ENCODE measurements at places on chromosomes 3 and 15.

DNA sequence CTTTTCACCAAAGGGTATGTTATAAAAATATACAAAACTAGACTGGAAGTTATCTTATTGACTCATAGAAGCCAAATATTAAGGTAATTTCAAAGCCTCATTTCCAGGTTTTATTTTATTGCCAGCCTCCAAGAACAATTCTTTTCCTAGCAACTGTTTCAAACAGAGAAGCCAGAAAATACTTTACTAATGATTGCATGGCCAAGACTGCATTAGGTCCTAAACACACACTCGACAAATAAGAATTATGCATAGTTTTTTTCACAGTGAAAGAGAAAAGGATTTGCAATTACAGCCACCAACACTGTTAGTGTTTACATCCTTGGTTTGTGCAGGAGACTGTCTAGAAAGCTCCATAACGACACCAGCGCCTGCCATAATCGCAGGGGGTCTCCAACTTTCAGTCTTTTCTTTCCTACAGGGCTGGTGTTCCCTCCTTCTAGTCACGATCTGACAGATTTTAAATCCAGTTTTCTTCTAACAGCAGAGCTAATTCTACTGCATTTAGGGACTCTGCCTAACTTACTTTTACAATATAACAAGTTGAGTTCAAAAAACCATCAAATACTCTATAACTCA, 58.1 kb downstream of the CLASP2 start:
- DNase-seq = no peak

GRCh38 chr15:71195242-71195641, 80.0 kb downstream of the THSD4 start:
- DNase-seq = no peak

DNA sequence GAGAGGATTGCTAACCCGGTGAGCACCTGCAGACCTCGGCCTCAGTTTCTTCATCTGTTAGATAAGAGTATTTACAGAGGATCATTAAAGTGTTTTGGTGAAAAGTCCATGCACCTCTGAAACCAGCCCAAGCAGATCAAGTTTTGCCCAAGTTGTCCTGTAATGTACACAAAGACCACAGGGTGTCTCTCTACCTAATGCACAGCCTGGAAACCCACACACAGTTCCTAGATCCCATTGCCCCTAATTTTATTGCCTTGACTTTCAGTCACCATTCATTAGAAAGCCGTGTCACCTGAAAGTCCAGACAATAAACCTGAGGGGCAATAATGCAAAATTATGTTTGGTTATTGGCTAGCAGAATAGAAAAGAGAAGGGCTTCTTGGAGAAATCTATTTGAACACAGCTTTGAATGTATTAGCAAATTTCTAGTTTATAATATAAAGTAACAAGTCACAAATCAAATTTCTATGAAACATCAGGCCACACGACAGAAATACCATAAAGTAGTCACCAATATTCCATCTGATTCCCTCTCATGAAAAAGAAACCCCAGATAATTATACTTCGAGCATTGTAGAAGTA, 161.3 kb upstream of the SLC2A2 start:
- no peak for DNase-seq

DNA sequence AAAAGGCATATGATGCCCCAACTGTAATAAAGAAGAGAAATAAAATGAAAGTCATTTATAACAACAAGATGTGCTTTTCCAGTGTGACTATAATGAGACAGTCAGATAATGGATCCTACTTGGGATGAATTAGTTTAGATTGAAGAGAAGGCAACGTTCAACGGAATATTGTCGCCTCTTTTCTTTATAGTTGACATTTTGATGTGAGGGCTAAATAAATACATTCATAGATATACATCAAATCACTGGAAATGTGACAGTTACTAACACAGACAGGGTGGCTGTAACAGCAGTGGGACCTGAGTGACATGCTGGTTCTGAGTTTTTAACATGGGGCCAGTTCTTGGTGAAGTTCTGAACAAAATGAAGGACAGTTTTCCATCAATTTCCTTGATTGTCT, 61.1 kb upstream of the ATP2B2 start:
- DNase-seq = no peak

DNA sequence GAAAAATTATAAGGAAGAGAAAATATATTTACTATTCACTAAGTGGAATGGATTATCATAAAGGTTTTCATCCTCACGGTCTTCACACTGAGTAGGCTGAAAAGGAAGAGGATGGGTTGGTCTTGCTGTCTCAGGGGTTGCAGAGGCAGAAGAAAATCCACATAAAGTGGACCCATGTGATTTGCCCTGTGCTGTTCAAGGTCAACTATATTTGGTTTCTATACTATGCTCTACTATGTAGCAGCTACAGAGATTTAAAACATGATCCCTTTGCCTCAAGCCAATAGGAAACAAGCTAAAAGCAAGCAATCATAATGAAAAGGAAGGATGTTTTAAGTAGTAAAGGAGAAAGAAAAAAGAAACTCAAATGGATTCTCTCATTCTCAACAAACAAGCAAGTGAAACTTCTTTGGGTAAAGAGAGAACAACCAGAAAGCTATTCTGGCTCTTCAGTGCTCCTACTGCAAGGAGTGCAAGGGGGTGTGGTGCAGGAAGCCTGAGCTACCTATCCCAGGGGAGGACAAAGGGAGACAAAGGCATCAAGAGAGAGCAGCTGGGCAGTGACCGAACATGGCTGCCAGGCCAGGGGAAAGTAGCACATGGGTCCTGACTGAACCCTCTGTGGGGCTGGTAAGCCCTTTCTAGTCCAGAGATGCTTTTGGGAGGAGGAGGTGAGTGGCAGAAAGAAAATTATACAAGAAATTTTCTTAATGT, 35.9 kb downstream of the SFMBT1 start:
- DNase-seq = no peak
